ENCODE measurements at places on chromosomes 1 and 21. TPM values are rescaled to one million over a fixed set of nuclear protein-coding genes. Genes with fewer than 3 reads are reported as not detected.
A peak's percentile ranks its signal among the peaks of the same experiment; 100 is the strongest.

DNA sequence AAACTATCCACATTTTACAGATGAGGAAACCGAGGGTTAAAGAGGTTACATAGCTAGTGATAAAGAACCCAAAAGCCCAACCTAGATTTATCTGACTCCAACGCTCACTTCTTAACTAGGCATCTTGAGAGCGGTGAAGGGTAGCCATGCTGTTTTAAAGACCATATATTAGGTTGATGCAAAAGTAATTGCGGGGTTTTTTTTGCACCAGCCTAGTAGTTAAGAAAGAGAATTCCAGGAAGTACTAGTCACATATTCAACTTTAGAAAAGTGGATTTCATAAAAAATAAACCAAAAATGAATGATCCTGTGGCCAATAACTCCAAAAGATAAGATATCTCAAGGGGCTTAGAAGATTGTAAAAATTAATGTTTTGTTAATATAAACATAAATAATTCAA, 162.1 kb downstream of the GLUL start:
- DNase-seq: no peak

- DNase-seq: no peak
These were observed 26.1 kb upstream of the GJA5 start for GRCh38 chr1:147786536-147786935.

- peak; percentile 87 for DNase-seq
These were observed 9.6 kb upstream of the GPR37L1 start for GRCh38 chr1:202112859-202113689.

GRCh38 chr1:18491168-18491567, 10.4 kb downstream of the KLHDC7A start:
- DNase-seq: no peak

DNA sequence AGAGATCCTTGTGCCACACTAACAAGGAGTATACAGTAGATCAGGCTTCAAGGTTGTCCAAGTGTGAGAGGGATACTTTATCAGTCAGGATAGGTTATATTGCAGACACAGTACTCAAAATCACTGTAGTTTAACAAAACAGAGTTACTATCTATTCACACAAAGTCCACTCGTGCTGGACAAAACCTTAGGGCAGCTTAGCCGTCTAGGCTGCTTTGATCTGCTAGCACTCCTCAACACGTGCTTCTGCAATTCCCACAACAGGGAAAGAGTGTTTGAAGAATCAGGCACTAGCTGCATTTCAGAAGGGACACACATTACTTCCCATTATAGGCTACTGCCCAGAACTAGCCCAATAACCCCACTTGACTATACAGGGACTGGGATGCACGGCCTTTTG, 39.5 kb downstream of the MEF2D start:
- no peak for DNase-seq

DNA sequence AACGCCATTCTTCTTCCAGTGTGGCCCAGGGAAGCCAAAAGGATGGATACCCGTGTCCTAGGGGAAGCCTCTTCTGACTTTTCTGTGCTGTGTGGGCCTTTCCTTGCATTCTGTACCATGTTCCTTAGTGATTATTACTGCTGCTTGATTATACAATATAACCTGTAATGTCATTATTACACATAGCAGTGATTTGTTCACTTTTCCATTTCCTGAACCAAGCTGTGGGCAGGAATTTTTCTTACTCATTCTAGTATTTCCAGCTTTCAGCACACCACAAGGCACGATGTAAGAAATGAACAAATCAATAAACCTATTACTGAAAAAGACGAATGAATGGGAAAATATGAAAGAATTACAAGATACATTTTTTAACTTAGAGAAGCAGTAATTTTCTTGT, 8.4 kb upstream of the USP33 start:
- no peak for DNase-seq

GRCh38 chr1:241171991-241172390, 185.0 kb downstream of the RGS7 start:
- DNase-seq: no peak

GRCh38 chr1:19448491-19449439, 36.6 kb downstream of the CAPZB start:
- peak; percentile 90 for DNase-seq

DNA sequence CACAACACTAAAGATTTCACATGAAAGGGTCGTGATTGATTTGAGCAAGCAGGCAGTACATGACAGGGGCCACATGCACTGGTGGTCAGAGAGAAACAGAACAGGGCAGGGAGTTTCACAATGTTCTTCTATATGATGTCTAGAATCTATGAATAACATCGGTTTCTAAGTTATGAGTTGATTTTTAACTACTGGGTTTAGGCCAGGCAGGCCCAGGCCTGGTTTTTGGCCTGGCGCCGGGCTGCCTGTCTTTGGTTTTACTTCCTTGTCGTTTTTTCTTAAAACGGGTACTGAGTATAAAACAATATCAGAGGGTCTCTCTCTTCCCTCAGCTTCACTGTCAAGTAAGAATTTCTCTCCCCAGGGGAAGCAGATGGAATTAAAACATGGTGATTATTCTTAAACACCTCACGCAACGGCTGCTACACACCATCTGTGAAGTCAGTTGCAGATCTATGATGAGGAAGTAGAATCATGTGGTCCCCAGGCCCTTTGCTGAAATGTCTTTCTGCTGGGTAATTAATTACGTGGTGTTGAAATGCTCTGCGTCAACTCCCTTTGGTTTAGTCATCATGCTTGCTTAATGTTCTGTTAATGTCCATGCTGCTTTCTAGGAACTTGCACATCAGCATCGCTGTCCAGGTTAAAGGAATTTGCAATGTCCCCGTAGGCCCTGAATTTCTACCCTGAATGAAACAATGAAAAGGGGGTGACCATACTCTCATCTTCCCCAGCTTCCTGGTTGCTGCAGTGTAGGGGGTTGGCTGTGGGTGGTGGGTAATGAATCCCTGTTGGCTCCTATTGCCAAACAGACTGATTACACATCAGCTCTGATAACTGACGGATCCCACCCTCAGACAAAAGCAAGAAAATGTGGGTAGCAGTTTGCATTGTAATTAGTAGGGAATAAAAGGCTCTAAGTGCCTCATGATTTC, 70.3 kb downstream of the SERINC2 start:
- DNase-seq: peak; percentile 85

- peak; percentile 64 for DNase-seq
These were observed 252.9 kb upstream of the NR5A2 start for GRCh38 chr1:199774433-199775089.

DNA sequence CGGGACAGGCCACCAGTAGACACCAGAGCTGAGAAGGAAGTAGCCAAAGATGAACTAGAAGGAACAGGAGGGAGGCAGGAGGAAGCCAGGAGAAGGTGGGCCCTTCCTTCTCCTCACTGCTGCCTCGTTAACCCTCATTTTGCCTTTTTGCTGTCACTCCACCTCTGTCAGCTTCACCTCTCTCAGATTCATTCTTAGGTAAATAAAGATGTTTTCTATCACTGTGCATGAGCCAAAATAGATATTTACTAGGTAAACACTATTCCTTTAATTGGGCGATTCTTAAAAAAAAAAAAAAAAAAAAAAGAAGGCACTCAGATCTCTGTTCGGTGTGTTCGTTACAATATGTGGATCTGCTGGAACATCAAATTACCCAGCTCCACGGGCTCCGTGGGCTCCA, 112.3 kb downstream of the GLUL start:
- no peak for DNase-seq

DNA sequence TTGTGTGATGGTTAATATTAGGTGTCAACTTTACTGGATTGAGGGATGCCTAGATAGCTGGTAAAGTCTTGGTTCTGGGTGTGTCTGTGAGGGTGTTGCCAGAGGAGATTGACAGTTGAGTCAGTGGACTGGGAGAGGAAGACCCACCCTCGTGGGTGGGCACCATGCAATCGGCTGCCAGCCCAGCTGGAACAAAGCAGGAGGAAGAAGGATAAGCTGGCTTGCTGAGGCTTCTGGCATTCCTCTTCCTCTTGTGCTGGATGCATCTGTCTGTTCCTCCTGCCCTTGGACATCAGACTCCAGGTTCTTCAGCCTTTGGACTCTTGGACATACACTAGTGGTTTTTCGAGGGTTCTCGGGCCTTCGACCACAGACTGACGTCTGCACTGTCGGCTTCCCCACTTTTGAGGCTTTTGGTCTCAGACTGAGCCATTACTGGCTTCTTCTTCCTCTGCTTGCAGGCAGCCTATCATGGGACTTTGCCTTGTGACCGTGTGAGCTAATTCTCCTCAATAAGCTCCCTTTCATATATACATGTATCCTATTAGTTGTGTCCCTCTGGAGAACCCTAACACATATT, 184.3 kb upstream of the LMO4 start:
- no peak for DNase-seq

- DNase-seq: no peak
These were observed 105.4 kb downstream of the SLC45A1 start for GRCh38 chr1:8423269-8423691.

DNA sequence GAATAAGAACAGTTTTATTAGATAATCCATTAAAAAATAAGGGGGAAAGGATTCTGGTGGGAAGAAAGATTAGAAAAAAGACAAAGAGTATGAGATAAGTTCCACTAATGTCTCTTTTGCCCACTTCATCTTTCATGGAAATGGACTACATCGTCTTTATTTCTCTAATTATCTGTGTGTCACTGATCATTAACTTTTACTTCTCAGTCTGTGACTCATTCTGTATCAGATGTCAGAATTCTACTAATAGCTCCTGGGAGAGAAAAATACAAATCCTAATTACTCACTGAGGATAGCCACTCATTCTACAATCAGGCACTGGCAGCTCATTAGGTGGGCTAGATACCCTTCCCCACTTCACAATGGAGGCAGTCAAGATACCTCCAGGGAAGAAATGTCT, 41.7 kb downstream of the ILDR2 start:
- DNase-seq: peak; percentile 29

GRCh38 chr1:31782421-31783410, 18.6 kb upstream of the ADGRB2 start:
- DNase-seq: no peak

GRCh38 chr1:214264976-214265375, 16.0 kb upstream of the SMYD2 start:
- no peak for DNase-seq

DNA sequence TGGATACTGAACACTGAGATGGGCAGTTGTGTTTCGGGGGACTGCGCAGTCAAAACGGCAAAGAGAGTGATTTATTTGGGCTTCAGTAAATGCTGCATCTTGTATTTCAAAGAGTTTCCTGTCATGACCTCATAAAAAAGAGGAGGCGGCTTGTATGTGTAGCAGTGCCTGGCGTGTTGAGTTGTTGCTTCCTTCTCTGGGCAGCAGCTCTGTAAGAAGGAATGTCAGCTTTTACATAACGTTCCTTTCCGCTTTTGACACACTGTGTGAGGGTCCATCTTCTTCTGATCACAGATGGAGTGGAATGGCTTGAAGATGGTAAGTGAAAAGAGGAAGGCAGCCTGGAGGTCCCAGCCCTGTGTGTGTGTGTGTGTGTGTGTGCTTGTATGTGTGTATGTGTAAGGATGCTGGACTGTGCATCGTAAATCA, 941 bp downstream of the ELAVL4 start:
- no peak for DNase-seq

- DNase-seq: no peak
These were observed 12.1 kb downstream of the SFPQ start for GRCh38 chr1:35180776-35181374.

FABP3 gene
- not detected for total RNA-seq

RUNX3 gene
- not detected for total RNA-seq

ENSA gene
- 143 TPM for total RNA-seq

SYTL1 gene
- 39.3 TPM for total RNA-seq

LAD1 gene
- total RNA-seq: 3.6 TPM

RHEX gene
- total RNA-seq: 1.1 TPM

OVAAL gene
- total RNA-seq: 0.61 TPM

NBPF11 gene
- 2.4 TPM for total RNA-seq

BSND gene
- total RNA-seq: not detected

PLXNA2 gene
- 1.6 TPM for total RNA-seq

ARHGAP29 gene
- 37.5 TPM for total RNA-seq

LCE2B gene
- total RNA-seq: not detected

GPR37L1 gene
- total RNA-seq: not detected

GSTM1 gene
- total RNA-seq: not detected

HCRTR1 gene
- not detected for total RNA-seq

CAPN9 gene
- not detected for total RNA-seq

ABL2 gene
- 7.1 TPM for total RNA-seq
